ENCODE measurements at places on chromosomes 16 and 17.

- peak; percentile 31 for DNase-seq
Measured at GRCh38 chr17:67359960-67360791, 6.2 kb downstream of the PSMD12 start.

DNA sequence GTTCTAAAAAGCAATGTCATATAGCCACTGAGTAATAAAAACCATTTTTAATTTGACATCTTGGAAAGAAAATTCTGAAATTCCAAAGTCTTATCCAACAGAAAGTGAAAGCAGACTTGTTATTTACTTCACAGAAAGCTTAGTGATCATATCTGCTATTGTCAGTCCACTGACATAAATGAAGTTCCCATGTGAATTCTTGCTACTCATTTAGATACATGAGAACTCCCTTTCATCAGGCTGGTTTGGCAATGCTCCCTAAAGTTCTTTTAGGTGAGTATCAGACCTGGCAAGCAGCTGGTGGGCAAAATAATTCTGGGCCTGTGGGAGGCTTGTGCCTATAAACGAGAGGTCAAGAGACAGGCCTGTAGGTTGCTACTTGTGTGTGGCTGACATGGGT is 23.4 kb downstream of the NME2 start:
- no peak for DNase-seq

- DNase-seq = no peak
Measured at GRCh38 chr17:68592682-68593641, 8.2 kb downstream of the FAM20A start.

DNA sequence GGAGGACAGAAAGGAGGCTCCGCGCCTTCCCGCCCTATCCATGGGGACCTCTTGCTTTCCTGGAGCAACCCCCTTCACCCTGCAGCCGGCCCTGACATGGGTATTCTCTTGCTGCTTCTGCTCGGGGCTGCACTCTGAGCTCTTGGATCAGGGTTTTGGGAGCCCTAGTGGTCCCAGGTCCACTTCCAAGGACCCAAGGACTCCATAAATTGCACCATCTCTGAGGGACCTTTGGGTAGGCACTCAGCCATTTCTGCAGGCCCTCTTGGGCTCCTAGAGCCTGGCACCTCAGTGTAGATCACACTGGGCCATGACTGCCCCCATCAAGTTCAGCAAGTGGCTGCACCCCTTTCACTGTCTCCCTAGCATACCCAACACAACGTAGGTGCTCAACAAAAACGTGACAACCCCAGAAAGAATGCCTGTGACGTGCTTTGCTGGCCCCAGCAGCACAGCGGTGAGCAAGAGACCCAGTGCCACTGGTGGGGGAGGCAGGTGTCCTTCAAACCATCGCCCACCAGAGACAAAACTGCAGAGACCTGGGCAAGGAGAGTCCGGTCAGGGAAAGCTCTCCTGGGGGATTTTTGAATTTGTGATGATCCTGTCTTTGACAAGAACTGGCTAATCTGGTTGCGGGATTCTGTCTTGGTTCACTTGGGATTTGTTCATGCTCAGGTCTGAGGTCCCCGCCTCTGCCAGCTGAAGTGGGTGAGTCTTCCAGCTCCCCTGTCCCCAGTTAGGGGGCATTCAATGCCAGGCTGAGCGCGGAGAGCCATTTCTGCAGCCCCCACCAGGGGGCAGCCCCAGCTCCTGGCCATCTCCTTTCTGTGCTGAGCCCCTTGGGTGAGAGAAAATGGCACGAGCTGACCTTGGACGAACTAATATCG is 2.5 kb upstream of the RAB11FIP4 start:
- peak; percentile 56 for DNase-seq

DNA sequence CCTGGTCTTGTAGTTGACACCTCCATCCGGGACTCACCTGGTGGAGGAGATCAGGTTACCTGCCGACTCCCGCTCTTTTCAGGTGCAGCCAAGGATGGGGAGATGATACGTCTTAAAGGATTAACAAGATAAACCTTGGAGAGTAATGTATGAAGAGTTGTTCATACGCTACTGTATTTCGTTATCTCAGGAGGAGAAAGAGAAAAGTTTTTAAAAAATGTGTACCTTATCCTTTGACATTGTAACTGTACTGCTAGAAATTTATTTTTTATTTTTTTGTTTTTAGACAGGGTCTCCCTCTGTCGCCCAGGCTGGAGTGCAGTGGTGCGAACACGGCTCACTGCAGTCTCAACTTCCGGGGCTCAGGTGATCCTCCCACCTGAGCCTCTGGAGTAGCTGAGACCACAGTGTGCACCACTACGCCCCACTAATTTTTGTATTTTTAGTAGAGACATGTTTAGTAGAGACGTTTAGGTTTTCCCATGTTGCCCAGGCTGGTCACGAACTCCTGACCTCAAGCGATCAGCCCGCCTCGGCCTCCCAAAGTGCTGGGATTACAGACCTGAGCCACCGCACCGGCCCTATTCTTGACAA is 764 bp upstream of the SMURF2 start:
- DNase-seq = no peak

Measured in G401 (cell line).